ENCODE measurements at places on chromosomes 6 and 20.

DNA sequence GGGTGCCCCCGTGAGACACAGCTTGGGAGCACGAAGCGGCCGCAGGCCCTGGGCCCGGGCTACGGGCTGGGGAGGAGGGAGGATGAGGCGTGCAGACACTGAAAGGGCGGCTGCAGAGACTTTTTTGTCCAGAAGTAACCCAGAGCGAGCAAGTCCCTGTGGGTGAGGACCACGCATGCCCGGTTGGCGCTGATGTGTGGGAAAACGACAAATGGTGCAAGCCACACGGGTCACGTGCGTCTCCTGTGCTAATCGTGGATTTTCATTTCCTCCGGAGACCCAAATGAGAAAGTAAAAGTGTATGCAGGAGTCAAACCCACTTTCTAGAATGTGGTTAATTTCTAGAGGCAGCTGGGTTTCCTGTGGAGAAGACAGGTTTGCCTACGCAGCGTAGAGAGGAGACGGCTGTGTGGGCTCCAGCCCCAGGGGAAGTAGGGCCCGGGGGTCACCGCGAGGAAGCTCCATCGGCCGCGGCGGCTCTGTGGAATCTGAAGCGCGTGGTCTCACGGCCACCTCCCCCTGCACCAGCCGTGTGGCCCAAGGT lies 19.0 kb downstream of the DLL1 start:
- no peak for DNase-seq

- no peak for DNase-seq
Measured at GRCh38 chr6:117776441-117776840, 101.2 kb downstream of the NUS1 start.

DNA sequence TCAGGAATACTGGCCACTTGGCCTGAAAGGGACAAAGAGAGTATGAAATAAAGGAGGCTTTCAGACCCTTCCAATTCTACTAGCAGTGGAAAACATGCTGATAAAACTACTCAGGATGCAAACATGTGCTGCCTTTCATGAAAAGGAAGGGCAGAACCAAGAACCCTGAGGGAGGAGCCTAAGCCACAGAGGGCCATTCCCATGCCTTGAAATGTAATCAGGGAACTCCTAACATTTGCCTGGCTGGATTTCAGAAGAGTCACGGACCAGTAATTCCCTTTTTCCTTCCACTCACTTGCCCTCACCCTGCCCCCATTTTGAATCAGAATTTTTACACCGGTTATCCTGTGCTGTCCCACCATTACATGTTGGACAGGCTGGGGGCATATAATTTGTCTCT lies 116.2 kb downstream of the LAMP5 start:
- no peak for DNase-seq

DNA sequence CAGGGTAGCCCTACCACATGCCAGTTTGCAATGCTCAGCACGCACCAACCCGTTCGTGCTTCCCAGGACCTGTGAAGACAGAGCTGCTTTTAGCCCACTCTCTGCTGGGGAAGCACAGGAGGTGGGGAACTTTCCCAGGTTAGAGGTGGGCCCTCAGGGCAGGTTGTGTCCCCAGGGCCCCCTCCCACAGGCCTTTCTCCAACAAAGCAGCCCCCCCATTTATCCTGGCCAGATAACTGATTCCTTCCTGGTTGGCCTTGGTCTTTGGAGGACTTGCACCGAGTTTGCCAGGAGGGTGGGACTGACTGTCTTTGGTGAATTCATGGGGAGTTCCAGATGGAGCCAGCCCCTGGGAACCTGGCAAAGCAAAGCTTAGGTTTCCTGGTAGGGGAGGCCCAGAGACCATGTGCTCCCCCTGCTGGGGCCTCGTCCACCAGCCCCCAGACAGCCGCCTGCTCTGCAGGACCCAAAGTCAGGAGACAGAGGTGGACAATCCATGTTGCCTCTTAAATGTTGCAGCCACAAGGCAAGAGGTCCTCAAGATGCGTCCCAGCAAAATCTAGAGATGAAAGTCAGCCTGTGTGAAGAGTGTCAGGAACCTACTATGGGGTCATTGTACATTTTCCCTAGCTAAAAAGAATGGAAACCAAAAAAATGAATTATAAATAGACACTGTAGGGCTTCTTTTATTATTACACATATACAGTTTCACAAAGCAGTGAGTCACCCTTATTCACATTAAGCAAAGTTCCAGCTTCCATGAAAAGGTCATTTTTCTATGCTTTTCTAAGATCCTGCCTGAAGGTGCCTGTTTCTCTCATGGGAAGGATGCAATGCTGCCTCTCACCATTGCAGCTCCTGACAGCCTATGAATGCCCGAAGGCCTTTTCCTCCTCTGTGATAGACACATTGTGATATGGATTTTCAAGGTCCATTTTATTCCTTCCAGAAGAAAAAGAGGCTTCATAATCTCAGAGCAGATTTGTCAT lies 497.8 kb downstream of the PREX1 start:
- DNase-seq = no peak

DNA sequence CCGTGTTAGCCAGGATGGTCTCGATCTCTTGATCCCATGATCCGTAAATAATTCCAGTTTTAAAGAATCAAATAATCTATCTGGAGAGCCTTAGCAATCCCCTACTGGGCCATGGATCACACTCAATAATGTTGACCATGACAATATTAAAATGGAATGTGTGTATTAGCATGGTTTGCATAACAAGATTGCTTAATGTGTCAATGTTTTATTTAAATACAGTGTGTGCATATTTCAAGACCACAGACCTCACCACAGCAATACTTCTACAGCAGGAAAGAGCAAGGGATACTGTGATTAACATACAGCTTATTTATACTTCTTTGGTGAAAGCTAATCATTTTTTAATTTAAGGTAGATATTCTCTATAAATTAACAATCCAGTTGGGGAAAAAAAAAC lies 470.4 kb downstream of the TFAP2B start:
- no peak for DNase-seq

- DNase-seq = no peak
Measured at GRCh38 chr6:129812145-129812777, 48.9 kb downstream of the TMEM244 start.
